NCI-H187 treated with DMSO at 0.1 percent for 48 hours (cell line): ENCODE measurements at places on chromosomes 7 and 10.

- DNase-seq = no peak
Measured at GRCh38 chr7:122301858-122302760, 2.4 kb downstream of the FEZF1 start.

DNA sequence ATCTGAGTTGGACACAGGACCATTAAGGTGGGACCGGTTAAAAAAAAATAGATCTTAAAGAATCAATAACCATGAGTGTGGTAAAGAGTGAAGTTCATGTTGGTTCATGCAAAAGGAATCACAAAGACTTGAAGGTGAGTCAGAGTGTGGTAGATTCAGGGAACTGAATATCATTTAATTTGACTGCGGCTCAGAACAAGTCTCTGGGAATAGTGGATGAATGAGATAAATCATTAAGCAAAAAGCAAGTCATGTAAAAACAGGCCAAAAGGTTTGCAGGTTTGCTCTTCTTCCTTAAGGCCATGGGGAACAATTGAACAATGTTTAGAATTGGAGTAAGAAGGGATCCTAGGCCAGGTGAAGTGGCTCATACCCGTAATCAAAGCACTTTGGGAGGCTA, 385.8 kb downstream of the ETV1 start:
- no peak for DNase-seq

DNA sequence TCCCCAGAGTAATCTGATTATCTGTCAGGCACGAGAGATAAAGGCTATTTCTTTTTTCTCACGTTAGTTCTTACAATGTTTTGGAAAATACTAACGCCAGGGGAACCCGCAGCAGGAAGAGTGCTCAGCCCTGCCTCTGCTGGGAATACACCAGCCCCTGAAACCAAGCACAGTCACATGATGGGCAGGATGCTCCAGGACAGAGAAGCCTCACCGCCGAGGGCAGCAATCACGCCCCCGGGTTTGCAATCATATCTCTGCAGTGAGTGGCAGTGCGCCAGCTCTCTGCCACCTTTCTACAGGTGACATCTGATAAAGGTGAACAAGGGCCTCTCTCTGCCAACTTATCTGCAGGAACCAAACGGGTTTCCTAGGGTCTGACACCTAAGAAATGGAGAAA, 39.8 kb downstream of the BRI3 start:
- no peak for DNase-seq

GRCh38 chr10:114930320-114930719, 7.7 kb upstream of the TRUB1 start:
- no peak for DNase-seq

DNA sequence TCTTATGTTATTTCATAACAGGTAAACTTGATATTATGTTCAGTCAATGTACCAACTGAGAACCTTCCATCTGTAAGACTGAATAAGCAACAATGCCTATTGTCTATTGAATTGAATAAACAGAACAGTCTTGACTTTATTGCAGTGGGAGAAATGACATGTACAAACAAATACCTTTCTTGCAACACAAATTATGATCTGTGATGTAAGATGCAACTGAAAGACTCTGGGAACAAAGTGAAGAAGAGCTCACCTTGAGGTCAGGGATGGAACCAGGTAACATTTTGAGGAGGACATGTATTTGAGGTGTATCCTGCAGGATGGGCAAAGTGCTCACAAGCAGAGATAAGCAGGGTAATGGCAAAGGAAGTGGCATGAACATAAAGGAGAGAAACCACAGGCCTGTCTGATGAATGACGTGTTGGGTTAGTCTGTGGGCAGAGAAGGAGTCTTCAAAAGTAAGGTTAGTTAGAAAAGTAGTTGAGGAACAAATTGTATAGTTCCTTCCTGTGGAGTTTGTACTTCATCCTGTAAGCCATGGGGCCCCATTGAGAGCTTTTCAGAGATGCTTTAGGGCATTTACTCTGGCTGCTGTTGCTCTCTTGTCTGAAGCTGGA, 9.5 kb downstream of the PNLIPRP3 start:
- no peak for DNase-seq

DNA sequence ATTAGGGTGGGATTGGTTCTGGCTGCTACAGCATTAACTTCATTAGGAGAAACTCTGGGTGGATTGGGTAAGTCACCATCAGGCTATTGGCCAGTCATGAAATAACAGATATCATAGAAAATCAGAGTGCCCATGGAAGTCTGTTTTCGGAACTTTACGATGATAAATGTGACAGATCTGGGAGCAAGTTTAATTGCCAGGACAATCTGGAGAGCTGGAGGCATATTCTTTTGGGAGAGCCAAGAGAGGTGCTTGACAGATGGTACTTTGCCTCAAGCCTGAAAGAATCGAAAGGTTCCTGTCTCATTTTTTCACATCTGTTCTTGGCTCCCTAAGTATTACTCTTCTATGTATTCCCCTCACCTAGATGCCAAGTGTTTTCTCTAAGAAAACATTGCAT, 369.9 kb downstream of the CNTNAP2 start:
- DNase-seq = no peak

DNA sequence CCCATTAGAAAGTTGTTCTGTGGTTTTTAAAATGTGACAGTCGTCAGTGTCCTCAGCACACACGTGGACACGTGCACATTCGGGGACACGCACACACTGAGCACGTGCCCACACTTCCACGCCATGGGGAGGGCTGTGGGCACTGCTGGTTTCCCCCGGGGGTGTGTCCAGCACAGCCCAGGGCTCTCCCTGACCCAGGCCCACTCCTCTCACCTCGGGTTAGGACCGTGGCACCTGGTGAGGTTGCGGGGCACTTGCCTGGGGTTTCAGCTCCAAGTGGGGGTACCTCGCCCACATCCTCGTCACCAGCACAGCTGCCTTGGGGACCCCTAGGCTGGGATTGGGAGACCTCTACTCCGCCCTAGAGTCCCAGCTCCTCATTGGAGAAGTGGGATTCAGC, 20.7 kb downstream of the GET4 start:
- DNase-seq = no peak

GRCh38 chr7:46848944-46849343, 733.0 kb downstream of the TNS3 start:
- DNase-seq = no peak

DNA sequence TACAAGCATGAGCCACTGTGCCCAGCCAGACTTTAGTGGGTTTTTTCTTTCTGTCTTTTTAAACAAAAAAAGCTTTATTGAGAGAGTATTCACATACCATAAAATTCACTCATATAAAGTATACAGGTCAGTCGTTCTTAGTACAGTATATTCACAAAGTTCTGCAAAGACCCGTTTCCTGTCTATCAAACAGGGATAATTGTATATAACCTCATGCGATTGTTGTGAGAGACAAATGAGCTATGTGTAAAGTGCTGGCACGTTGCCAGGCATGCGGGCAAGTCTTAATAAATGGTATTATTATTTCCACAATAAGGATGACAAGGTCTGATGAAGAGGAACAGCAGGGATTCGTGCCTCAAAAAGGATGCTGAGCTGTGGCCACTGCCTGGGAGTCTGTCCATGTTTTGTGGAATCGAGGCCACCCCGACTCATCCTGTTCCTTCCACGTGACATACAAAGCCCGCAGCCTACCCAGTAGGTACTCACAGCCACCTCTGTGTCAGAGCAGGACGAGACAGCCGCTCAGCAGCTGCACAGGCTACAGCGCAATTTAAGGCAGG, 51.6 kb downstream of the SMKR1 start:
- no peak for DNase-seq

- DNase-seq = no peak
Measured at GRCh38 chr7:149261829-149262617, at the start of gene ZNF783. Gene ZNF783 (plus strand): TSS chr7:149262196. CDS start chr7:149262334, 138 bp downstream.

DNA sequence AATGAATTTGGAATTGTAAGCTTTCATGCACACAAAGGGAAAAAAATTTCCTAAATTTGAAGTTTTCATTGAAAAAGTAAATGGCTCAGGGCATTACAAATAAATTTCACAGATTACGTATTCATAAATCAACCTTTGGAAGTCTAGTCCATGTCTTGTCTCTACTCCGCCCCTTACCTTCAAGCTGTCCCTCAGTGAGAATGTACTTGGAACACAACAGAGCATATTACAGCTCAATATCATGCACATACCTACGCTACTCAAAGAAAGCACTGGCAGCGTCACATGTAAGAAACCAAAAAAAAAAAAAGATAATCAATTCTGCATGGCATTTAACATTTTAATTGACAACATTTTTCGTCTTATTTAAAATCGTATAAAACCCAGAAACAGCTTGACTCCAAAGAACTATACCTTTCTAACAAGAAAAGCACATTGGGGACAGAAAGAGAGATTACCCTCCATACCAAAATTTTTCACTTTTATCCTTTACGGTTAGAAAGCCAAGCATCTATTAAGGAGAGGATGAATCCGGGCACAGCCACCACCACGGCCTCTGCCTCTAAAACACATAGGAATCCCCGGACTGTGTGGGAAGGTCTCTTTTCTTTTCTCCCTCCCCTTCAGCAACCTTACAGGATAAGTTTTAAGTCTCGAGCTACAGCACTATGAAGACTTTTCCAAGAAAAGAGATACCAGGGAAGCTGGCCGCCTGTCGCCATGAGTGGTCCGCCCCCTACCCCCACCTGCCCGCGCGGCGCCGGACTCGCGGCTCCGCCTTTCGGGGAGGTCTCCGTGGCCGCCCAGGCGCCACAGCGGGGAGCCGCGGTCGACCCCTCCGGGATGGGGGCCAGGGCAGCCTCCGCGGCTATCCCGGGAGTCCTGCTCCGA, 1.1 kb downstream of the JMJD1C start:
- DNase-seq = no peak

DNA sequence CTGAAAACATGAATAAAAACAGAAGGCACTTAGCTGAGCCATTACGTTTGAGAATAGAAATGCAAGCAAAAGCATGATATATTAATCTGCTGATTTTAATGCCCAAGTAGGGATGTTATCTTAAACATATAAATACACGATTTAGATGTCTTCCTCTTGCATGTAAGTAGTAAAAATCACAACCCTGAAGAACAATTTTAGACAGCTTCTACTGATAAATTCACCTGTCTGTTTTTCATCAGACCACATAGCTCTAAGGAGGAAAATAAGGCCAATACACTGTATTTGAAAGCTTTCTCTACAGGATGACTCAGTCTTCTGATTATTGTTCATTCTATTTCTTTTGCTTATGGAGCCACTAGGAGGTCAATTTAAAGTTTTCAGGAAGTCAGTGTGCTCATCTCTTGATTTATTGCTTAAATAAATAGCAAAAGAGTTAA, 210.9 kb upstream of the CHRM2 start:
- no peak for DNase-seq
